ENCODE measurements at places on chromosomes 4 and X.
A peak's percentile ranks its signal among the peaks of the same experiment; 100 is the strongest.

GRCh38 chr4:71270901-71271300, 67.9 kb upstream of the SLC4A4 start:
- no peak for DNase-seq

DNA sequence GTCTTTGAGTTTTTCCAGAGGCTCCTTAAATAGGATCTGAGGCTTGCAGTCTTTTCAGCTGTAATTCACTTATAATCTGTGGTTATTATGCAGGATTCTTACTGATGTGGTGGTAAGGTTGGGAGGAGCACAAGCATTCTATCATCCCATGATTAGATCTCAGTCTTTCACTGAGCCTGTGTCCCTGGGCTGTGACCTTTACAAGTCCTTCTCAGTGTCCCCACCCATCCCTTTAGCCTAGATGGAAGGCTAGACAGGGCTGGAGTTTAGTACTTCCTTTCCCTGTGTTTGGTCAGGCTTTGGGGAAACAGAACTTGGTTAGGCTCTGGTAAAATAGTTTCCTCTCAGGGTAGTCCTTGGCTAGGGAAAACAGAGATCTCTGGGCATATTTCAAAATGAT, 17.1 kb upstream of the NKAP start:
- DNase-seq: no peak

DNA sequence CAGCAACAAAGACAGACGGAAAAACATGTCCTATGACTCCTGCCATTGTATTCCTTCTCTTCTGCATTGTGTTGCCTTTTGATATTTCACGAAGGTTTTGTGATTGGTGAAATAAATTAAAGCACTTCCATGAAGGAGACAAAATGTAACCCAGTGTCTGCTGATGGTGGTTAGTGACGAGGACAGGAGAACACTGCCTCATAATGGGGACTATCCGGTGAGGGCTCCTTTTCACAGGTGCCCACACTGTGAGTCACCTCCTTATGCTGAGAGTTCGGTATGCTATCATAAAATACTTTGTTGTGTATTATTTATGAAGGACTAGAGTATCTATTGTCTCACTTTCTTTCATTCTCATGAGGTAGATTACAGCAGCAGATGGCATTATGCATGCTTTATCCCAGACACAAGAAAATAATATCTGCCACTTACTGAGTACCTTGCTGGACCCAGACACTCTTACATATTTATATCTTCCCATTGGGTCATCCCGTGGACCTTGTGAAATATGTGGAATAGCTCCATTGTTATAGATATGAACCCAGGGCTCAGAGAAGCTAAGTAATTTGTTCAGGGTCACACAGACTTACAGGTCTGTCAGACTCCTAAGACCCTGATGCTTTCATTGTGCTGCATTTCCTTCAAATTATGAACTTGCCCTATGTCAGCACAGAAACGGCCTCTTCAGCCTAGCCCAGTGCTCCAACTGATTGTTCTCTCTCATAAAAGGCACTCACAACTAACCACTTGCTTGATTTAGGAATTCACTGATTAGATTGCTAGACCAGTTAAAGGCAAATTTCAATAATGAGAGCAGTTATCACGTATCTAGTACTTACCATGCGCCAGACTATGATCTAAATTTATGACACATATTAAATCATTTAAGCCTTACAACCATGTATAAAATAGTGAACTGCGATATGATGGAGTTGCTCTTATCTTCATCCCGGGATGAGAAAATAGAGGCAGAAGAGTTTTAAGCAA, 31.2 kb downstream of the PLS3 start:
- no peak for DNase-seq

- DNase-seq: no peak
Observed at GRCh38 chrX:130047416-130047815, 62.9 kb downstream of the ELF4 start.

- no peak for DNase-seq
Observed at GRCh38 chr4:145295122-145295521, 114.7 kb upstream of the OTUD4 start.

DNA sequence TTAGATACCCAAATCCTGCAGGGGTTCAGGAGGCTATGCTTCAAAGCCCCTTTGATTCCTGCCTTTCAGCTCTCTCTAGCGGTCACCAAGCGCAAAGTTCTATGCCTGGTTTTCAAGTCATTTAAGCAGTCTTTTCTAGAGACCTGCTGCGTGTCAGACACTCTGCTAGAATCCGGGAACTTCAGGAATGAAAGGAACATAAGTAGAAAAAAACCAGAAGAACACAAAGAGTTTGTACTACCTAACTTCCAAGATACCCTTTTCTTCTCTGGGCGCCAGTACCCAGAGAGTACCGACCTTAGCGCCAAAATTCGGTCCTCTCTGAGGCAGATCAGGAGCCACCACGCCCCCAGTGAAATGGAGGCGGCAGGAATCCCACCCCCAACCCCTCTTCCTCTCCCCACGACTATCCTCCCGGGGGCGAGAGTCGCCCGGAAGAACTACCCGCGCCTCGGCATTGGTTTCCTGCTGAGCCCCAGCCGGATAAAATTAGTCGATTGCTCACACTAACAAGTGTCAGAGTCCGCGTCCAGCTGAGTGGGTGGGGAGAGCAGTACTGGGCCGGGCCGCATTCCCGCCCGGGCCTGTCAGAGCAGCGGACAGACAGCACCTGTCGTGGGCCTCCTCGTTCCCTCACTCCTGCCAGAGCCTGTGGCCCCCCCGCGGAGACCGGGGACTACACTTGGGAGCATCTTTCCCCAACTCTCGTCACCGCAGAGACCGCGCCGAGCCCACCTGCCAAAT, 78.8 kb downstream of the RLIM start:
- DNase-seq: peak; percentile 35

DNA sequence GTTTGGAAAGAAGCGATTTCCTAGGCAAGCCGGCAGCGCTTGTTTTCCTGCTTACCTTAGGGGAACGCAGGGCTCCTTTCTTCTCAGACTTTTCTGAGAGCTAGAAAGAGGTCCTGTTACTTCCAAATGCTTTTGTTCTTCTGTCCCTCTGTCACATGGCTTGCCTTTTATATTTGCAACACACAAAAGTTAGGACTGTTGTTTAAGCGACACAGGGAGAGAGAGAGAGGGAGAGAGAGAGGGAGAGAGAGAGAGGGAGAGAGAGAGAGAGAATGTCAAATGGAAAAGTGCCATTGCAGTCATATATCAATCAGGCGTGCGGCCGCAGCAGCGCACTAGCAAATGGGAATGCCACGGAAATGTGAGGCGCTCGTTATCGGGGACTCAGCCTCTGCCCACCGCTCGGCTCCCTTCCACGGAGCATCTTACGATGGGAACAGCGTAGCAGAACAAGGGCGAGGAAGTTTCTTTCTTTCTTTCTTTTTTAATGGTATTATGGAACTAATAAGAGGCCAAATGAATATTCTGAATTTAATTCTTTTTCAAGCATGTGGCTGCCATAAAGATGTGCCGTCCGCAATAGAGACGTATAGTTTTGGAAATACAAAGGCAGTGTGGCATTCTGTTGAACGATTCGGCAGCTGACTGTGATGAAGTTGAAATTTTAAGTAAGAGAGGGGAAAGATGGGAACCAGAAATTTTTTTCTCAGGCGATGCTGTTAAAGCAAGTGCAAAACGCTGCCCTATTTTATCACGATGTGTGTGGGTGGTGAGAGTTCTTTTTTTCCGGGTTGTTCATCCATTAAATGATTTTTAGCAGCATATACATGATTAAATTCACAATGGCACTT, at the start of gene NDP:
TSS of gene NDP (minus strand) at position 142 of the 851 bp plus-strand sequence. CDS start 14,745 bp downstream, outside the sequence.
- no peak for DNase-seq

GRCh38 chr4:122603156-122603574, 17.7 kb downstream of the IL21 start:
- no peak for DNase-seq

GRCh38 chr4:183507925-183508696, 3.3 kb downstream of the ING2 start:
- DNase-seq: no peak

GRCh38 chr4:163200727-163201349, 34.1 kb upstream of the NAF1 start:
- DNase-seq: no peak

- DNase-seq: no peak
Observed at GRCh38 chr4:94959307-94959706, 201.6 kb downstream of the BMPR1B start.

GRCh38 chr4:18127030-18127429, 105.5 kb upstream of the LCORL start:
- no peak for DNase-seq

GRCh38 chr4:30789219-30789671, 69.1 kb downstream of the PCDH7 start:
- DNase-seq: no peak

DNA sequence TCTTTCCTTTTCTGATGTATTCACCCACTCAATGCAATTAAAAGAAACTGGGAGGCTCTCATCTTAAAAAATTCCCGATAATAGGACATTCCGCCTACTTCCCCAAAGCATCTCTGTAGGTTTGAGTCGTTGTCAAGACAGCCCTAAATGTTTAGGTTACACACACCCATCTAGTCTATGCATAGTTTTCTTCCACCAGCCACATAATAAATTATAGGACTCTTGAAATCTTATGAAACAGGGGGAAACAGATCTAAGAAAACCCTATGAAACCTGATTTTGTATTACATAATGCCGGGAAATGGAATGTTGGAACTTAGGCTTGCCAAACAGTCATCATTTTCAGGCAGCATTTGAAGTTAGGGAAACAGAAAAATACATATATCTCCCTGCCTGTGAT, 150.0 kb downstream of the PRKX start:
- DNase-seq: no peak

DNA sequence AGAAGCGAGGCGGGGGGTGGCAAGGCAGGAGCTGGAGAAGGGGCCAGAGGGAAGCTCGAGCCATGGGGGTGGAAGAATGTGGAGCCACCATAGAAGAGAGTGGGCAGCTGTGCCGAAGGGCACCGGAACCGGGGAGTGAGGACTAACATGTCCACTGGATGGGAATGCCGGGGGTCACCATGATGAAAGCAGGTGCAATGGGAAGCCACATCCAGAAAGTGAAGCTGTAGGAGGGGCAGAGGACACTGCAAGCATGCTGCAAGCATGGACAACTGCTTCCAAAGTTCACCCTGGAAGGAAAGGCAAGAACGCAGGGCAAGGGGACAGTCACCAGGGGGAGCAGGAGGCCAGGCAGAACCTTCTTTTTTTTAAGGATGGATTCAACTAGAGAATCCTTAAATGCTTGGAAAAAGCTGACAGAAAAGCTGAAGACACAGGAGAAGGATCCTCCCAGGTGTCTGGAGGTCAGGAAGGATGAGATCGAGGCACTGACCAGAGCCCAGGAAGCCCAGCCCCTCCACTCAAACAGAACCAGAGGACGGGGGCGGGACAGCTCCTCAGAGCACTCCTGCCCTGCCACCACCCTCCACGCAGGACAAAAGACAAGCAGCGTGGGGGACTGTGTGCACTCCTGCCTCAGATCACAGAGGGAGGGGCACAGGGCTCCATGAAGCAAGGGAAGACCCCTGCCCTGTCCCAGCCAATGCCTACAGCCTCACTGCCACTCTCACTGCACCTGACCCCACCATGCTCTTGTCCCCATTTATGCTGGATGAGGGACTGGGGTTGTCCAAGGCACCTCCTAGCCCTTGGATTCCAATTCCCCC, 169.2 kb downstream of the AFAP1 start:
- no peak for DNase-seq

GRCh38 chr4:123127218-123127617, 204.8 kb upstream of the NUDT6 start:
- DNase-seq: no peak

GRCh38 chr4:142473218-142473959, 372.7 kb downstream of the INPP4B start:
- no peak for DNase-seq

GRCh38 chr4:3443750-3444309, 2.1 kb downstream of the HGFAC start:
- no peak for DNase-seq

DNA sequence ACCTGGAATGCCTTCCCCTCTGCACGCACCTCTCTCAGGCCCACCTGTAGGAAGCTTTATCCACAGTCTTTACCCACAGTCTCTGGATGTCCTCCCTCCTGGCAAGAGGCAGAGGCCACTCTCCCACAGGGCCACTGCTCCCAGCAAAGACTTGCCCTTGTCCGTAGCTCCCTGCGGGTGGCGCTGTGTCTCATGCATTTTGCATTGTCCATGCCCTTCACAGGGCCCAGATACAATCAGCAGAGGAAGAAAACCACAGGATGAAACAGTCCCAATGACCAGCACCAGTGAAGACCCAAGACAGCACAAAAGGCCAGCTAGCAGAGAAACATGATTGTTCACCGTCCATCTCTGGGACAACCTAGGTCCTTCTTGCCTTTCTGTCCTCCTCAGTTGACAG, 2.1 kb upstream of the NSG1 start:
- DNase-seq: no peak

GRCh38 chr4:26573389-26573794, 10.5 kb upstream of the TBC1D19 start:
- DNase-seq: no peak

DNA sequence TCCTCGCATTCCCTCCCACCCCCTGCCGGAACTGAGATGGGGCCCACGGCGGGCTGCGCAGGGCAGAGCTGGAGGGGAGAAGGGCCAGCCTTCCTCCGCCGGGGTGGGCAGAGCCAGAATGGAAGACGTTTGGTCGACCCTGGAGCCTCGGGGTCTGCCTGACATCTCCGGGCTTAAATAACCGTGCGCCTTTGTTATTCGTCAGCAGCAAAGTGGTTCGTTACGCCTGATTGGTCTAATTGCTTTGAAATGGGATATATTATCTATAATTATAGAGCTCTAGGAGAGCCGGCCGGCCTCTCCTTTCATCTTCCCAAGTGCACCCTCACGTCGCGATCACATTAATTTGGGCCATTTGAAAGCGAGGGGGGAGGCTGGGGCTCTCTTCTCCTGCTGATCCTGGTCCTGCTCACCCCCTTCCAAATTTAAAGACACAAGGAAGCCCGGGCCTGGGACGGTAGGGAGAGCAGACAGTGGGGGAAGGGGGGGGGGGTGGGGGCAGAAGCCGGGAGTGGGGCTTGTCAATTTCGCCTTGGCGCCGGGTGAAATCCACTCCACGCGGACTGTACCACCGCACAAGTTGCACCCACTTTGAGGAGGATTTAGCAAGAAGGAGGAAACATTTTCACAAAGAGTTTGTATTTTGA, 4.7 kb upstream of the MSX1 start:
- no peak for DNase-seq

- no peak for DNase-seq
Observed at GRCh38 chrX:132778917-132779316, 179.5 kb downstream of the HS6ST2 start.

- DNase-seq: no peak
Observed at GRCh38 chr4:124641715-124642381, 70.7 kb downstream of the ANKRD50 start.

- DNase-seq: no peak
Observed at GRCh38 chr4:169219440-169219839, 51.3 kb downstream of the SH3RF1 start.

- DNase-seq: peak; percentile 75
Observed at GRCh38 chr4:2832309-2832980, 11.2 kb upstream of the ADD1 start.

DNA sequence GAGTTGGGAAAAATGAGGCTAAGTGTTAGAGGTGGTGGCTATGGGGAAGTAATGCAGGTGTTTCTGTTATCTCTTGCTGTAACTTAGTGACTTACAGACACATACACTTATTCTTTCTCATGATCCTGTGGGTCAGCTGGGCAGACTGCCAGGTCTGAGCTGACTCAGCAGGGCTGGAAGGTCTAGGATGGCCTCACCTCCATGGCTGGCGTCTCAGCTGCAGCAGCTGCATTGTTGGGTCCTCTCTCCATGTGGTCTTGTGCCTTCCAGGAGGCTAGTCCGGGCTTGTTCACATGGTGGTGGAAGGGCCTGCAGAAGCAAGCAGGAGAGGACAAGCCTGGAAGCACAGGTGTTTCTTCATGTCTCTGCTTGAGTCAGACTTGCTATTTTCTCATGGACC, 172.7 kb downstream of the NHS start:
- DNase-seq: no peak

- no peak for DNase-seq
Observed at GRCh38 chrX:66731398-66731797, 92.5 kb upstream of the EDA2R start.

Data from GM12892 (cell line).